Effector memory CD4-positive, alpha-beta T cell (primary cell): ENCODE measurements at places on chromosomes 3 and 15.

DNA sequence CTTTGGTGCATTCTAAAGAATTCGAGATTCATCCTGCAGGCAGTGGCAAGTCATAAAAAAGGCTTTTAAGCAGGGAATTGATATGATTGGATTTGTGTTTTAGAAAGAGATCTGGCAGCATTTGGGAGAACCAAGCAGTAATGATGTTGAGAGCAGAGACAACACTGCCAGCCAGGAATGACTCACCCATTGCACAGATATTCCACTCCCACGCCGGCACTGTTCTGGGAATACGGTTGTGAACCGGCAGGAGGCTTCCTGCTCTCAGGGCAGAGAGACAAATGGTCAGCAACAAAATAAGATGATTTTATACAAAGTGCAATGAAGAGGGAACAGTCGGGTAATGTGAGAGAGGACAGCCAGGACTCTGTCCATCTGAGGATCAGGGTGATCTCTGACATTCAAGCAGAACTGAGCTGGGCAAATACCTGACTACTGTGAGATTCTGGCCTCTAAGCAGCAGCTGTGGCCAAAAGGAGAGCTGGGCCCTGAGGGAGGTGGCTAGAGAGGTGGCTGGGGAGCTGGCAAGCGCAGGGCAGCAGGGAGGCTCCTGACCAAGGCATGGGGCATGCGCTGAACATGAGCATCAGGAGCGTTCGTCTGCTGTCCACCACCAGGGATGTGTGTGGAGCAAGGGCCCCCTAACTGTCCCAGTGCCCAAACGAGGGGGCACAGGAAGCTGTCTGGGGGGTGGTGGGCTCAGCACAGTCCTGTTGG, 56.1 kb upstream of the PLXNA1 start:
- no peak for DNase-seq

GRCh38 chr15:51735228-51736010, 2.0 kb downstream of the LYSMD2 start:
- no peak for DNase-seq

GRCh38 chr3:113287803-113288648, 76.7 kb downstream of the BOC start:
- no peak for DNase-seq

DNA sequence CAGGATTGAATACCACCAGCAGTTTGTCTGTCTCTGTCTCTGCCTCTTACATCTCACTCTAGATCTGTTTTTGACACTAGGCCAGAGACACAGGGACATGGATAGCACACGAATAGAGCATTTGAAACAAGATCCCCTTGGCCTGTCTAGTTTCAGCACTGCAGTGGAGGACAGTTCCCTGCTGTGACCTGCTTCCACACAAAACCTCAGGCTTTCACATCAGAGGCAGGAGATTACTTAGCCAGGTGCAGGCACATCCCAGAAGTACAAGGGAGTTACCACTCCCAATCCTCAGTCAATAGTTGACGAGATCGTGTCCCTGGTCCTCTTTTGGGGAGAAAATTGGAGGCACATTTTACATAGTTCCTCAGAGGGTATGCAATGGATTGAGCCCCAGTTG, 34.0 kb upstream of the CCK start:
- no peak for DNase-seq

GRCh38 chr3:49865198-49865784, 4.4 kb downstream of the CAMKV start:
- DNase-seq = no peak

GRCh38 chr3:94775746-94776145, 712.9 kb downstream of the NSUN3 start:
- no peak for DNase-seq
